Amniotic epithelial cell (primary cell): ENCODE measurements at places on chromosomes 4 and X.

DNA sequence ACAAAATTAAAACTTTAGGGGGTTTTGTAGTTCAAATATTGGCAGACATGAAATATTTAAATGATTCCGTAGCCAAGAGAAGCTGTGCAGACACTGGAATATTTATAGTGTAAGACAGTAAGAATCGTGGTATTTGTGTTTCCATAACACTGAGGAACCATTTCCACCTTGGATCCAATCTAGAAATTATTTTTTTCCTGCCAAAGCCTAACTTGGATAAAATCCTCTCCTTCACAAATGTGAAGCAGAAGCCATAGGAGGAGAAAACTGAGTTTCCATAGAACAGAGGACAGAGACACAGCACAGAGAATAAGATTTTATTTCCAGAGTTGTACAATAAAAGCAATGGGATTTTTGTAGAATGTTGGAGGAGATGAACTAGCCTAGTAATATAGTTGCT lies 19.9 kb upstream of the SRPX start:
- no peak for DNase-seq

DNA sequence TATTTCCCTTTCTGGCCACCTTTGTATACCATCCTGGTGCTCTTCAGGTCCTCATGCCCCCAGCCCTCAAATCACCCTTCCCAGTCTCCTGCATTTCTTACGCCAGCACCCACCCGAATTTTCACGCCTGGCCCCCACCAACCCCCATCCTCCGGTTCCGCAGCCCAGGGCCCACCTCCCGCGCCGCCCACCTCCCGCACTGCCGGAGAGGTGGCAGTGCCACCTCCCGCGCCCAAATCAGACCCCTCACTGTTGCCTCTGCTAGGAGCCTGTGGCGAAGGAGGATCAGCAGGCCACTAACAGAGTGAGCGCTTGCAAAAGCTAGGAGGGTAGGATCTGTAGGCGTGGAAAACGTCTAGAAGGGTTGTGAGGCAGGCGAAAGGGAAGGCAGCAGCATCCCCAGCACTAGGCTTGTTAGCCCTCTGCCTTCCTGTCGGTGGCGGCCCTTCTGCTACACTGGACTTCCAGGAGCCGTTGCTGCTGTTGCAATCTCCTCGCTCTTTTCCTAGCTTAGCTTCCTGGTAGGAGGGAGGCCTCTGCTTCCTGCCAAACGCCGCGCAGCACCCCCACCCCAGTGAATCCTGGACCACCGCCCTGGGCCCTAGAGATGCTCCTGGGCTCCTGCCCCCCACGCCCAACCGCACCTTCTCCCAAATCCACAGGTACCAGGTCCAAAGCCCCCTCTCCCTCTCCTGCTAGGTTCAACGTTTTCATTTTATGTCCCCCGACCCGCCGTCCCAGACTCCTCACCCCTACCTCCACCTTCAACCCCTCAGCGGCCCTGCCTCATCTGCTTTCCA lies 51.0 kb downstream of the SPIN2B start:
- DNase-seq, result no peak

DNA sequence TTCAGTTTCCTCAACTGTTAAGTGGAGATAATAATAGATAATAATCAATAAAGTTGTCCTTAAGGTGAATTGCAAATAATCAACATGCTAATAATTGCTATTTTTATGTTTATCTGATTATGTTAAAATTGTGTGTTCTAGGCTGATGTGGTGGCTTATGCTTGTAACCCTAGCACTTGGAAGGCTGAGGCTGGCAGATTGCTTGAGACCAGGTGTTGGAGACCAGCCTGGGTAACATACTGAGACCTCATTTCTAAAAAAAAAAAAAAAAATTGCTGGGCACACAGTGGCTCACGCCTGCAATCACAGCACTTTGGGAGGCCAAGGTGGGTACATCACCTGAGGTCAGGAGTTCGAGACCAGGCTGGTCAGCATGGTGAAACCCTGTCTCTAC lies 175.2 kb downstream of the GC start:
- DNase-seq, result no peak

DNA sequence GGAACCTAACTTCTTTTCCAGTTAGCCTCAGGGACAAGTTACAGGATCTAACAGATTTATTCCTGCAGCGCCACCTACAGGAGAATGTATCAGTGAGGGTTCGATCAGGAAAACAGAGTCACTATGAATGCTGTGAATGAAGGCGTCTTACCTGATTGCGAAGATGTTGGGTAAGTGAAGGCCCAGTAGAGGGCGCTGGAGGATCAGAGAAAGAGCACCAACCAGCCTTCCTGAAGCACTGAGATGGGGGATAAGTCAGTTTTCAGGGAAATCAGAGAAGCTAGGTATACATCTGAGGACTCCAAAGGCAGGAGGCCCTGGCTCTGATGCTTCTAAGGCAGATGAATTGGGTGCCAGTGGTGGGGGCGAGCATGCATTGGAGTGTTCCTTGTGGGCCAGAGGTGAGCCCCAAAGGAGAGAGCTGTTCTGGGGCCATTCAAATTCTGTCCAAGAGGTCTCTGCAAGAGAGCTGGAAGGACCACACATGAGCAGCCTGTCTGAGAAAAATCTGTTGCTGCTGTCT lies 169.9 kb upstream of the AADAT start:
- peak; percentile 93 for DNase-seq

DNA sequence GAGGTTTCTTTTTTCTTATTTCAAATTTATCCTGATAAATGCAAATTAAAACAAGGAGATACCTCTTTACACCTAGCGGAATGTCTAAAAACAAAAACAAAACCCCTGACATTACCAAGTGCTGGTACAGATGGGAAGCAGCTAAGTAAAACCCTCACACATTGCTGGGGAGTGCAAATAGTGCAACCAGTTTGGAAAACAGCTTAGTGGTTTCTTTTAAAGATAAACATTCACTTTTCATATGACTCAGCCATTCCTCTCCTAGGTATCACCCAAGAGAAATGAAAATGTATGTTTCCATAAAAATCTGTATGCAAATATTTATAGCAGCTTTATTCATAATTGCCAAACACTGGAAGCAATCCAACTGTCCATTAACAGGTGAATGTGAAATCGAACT lies 84.1 kb upstream of the HELT start:
- DNase-seq, result peak; percentile 30

- no peak for DNase-seq
Observed at GRCh38 chr4:64613046-64613445, 203.8 kb upstream of the TECRL start.

GRCh38 chr4:82005158-82005557 lies 368.6 kb downstream of the HNRNPD start:
- no peak for DNase-seq

- no peak for DNase-seq
Observed at GRCh38 chr4:56118055-56118454, 169.3 kb downstream of the CEP135 start.

- no peak for DNase-seq
Observed at GRCh38 chr4:160836431-160836830, 1327.4 kb downstream of the FSTL5 start.

DNA sequence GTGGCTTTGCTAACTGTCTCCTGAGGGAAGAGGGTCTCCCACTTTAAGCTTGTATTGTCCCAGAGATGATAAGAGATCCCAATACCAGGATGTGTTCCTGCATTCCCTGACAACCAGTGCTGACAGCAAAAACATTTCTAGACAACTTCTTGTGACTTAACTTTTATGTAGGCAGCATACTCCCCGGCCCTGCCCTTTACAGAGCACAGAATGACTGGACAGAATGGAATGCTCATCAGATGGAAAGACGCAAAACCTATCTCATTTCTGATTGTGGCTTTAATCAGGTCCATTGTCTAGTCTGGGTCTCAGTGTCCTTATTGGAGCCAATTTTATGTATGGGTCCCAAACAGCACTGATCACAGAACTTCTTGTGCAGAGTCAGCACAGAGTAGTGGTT lies 18.2 kb upstream of the PLAC1 start:
- DNase-seq, result peak; percentile 70

DNA sequence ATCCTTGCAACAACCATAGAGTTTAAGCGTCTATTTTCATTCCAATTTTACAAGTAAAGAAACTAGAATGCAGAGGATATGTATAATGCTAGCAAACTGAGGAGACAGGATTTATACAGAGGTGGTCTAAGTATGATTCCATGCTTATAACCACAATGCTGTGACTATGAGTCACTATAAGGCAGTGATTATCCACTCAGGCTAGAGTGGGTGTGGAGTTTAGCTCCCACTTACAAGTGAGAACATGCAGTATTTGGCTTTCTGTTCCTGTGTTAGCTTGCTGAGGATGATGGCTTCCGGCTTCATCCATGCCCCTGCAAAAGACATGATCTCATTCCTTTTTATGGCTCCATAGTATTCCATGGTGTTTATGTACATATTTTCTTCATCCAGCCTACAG lies 41.6 kb upstream of the EDA2R start:
- DNase-seq, result no peak

DNA sequence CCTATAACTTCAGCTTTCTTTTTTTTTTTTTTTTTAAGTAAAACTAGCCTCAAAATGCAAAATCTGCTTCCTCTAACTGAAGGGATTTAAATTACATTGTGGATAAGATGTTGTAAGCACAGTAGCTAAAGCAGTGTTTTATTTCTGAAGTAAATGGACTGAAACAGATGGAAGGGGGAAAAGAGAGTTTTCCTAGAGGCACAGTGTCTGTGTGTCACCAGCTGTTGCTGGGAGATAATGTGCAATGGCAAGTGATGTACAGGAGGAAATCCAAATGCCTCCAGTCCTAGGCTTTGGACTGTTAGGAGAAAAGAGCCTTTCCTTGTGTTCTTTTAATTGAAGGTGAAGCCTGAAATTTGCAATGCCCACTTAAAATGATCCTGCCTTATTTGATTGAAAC lies 672.1 kb downstream of the GRXCR1 start:
- no peak for DNase-seq

DNA sequence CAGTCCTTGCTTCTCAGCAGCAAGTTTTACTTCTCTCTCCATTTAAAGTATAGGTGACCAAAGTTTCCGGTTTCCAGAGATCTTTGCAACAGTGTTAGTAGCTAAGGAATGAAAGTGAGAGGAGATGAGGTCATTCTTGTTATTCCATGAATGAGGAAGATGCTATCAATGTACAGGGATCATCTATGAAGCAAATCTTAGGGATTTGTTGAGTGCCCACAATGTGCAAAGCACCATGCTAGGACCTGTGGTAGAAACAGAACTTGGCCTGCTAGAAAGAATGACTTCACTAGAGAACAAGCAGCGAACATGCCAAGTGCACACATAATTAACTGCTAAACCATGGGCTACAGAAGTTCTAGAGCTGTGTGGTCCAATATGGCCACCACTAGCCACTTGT lies 112.5 kb downstream of the MID1 start:
- peak; percentile 53 for DNase-seq

DNA sequence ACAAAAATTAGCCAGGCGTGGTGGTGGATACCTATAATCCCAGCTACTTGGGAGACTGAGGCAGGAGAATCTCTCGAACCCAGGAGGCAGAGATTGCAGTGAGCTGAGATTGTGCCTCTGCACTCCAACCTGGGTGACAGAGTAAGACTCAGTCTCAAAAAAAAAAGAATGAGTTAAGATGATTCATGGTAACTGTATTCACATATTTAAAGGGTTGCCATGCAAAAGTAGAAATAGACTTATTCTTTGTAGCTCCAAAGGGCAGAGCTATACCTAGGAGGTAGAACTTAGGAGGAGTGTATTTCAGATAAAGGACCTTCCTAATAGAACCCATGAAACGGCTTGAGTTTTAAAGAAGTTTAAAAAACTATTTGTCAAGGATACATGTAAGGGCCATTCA lies 104.3 kb upstream of the IL13RA1 start:
- DNase-seq, result no peak

GRCh38 chr4:54971474-54971950 lies 153.9 kb downstream of the KDR start:
- DNase-seq, result peak; percentile 60

DNA sequence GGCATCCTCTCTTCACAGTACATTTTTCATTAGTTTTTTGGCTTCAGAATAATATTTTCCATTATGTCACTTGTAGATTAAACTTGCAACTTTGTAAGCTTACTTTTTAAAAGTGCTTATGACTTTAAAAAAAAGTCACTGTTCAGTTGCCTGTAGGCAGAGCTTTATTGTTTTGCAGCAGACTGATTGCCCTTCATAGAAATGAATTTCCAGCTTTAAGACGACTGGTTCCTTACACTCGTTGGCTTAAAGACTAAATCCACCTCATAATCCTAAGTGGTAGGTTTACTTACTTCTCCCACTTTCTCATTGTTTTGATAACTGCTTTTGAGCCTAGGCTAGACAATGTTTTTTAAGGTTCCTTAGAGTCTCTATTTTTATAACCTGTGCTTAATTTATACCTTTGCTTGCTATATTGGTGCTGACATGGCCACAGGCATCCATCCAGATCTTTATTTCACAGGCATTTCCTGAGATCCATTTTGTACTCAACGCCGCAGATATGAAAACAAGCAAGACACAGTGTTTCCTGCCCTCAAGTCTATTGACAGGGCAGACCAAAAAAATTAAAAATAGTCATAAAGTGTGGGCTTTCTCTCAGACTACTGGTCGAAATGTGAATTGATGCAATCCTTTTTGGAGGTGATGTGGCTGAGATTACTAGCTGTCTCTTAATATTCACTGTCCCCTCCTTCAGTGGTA lies 12.6 kb upstream of the IL13RA2 start:
- DNase-seq, result no peak

DNA sequence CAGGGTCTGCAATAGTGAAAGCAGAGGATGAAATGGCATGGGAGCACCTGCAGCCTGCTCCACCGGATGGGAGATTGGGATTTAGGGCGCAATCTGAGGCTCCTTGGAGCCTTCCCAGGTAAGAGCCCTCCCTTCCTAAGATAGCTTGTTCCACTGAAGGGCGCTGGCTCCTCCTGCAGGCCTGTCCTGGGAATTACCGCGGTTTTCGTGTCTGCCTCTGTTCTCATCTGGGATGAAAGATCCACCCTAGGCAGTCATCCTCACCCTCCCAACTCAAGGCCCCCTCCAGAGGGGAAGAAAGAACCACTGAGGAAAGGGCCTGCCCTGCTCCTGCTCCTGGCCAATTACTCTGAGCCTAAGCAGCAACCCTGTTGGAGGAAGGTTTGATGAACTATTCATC lies 547.5 kb downstream of the SMARCA1 start:
- no peak for DNase-seq

DNA sequence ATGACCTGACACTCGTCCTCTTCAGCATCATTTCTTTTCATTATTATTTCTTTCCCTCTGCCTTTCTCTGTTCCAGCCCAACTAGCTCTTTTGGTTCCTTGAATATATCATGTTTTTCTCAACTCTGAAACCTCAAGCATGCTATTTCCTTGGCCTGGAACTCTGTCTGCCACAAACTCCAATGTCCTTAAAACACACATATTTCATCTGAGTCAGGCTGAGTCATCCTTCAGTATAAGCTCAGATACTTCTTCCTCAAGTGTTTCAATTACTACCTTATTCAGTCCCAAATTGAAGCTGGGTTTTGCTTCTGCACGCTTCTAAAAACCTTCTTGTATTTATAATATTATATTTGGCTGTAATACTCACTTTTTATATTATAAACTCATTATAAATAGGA lies 424.2 kb downstream of the PDGFC start:
- peak; percentile 94 for DNase-seq

- DNase-seq, result no peak
Observed at GRCh38 chr4:166839615-166840251, 394.6 kb downstream of the SPOCK3 start.

GRCh38 chr4:130736436-130737185 lies 1640.7 kb downstream of the C4orf33 start:
- no peak for DNase-seq

GRCh38 chrX:28347476-28347875 lies 239.8 kb upstream of the IL1RAPL1 start:
- DNase-seq, result no peak

GRCh38 chr4:183011213-183011907 lies 87.7 kb upstream of the WWC2 start:
- DNase-seq, result no peak

- DNase-seq, result no peak
Observed at GRCh38 chr4:3700736-3701135, 65.4 kb upstream of the ADRA2C start.
